H9 (cell line): ENCODE measurements at places on chromosomes 4 and X. TPM values are rescaled to one million over a fixed set of nuclear protein-coding genes. Genes with fewer than 3 reads are reported as not detected.

GRCh38 chrX:78979789-78980464 lies 34.7 kb downstream of the P2RY10 start:
- DNase-seq, result no peak

DNA sequence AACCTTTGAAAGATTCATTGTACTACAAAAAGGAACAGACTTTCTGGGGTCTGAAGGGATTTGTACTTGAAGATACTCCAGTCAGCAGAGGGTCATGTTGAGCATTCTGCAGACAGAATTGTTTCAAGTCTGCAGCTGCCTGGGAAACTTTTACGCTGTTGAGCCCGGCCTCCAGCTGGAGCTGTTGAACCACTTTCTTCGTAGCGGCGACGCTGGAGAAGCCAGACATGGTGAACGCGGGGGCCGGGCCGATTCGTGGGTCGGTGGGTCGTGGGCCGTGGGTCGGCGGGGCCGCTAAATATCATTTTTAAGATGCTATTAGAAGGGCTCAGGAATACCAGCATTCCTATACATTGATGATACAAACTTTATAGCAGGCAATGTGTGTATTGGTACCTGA lies 12.0 kb upstream of the RTL9 start:
- peak; percentile 42 for DNase-seq

DNA sequence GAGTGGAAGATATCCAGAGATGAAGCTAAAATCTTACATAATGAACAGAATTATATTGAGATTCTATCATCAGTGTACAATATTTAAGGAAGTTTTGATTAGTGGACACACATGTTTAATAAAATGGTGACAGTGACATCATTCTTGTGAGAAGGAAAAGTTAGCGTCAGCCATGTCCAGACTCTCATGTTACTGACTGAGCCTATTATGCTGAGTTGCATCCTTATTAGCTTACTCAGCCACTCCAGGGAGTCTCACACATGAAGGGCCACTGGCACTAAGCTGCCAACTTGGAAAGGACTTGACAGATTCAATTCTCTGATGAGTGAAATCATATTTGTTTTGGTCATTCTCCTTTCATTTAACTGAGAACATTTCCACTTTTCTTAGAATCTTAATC lies 170.6 kb downstream of the BANK1 start:
- DNase-seq, result no peak

DNA sequence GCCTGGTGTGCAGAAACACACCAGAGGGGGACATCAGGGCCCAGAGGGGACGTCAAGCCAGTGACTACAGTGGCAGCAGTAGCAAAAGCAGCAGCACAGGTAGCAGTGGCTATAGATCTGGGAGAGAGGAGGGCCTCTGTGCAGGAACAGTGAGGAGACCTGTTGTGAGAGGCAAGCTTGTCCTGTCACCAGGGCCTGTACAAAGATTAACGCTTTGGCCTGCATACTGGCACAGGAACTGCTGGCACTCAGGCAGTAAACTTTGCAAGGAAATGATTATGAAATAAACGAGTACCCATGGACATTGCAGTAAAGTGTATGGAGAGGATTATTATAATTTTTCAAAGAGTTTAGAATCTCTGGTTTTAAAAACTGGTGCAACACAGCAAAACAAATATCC lies 5.5 kb upstream of the PHF8 start:
- DNase-seq, result no peak

- DNase-seq, result no peak
Observed at GRCh38 chr4:162707962-162708361, 458.7 kb downstream of the NAF1 start.

DNA sequence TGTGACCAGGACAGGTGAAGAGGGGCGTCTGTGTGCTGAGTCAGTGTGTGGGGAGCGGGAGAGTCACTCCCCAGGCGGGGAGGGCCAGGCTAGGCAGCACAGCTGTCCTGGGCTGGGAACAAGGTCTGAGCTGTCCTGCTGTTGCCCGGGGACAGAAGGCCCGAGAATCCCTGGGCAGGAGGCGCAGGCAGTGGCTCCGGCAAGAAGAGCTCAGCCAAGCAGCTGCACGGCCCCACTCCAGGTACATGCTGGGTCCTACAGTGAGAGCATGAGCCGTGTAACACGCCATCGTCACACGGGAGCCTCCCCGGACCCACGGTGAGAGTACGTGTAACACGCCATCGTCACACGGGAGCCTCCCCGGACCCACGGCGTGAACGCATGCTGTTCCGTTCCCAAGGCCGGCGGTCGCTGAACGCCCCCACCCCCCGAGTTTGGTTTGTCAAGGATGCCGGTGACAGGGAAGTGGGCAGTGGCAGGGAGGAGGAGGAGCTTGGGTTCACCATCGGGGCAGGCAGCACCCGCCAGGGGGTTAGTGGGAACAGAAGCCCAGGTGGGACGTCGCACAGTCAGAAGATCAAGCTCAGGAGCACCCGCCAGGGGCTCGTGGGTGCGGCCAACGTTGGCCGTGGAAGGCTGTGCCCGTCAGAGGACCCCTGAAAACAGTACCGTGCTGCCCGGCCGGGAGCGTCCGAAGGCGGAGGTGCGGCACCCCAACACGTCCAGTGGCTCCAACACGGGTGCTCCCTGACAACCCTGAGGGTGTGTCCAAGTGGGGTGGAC lies 15.6 kb downstream of the PPP2R3B start:
- DNase-seq, result no peak

- DNase-seq, result peak; percentile 34
Observed at GRCh38 chrX:55908661-55909212, 191.2 kb downstream of the RRAGB start.

GRCh38 chr4:188434643-188435042 lies 295.4 kb downstream of the TRIML1 start:
- no peak for DNase-seq

The NCAPG gene
- 42.3 and 48.8 TPM in 2 replicates for total RNA-seq

The EDA gene
- 7.7 and 8.1 TPM in 2 replicates for total RNA-seq

The EXOC1L gene
- total RNA-seq, result not detected in 2 replicates

The ATP8A1 gene
- total RNA-seq, result 5.1 and 5.7 TPM in 2 replicates

The RHOH gene
- total RNA-seq, result 7.1 and 8.2 TPM in 2 replicates

The HTR2C gene
- 1.3 and 1.5 TPM in 2 replicates for total RNA-seq
